H1 (cell line): ENCODE measurements at places on chromosomes 16 and 17. TPM values are rescaled to one million over a fixed set of nuclear protein-coding genes. Genes with fewer than 3 reads are reported as not detected.

HOXB9 gene
- total RNA-seq, result not detected in 2 replicates

DPEP3 gene
- total RNA-seq, result 9.9 and 10.6 TPM in 2 replicates

ITGA3 gene
- 21.7 and 24.2 TPM in 2 replicates for total RNA-seq

P2RX5 gene
- 15.5 and 15.6 TPM in 2 replicates for total RNA-seq

PLXDC1 gene
- 3.4 and 4.1 TPM in 2 replicates for total RNA-seq

TRIM47 gene
- 5.1 and 6.4 TPM in 2 replicates for total RNA-seq

QPRT gene
- total RNA-seq, result 102 and 106 TPM in 2 replicates
